ENCODE measurements at places on chromosomes 11 and 22.

- no peak for DNase-seq
Measured at GRCh38 chr22:49699476-49699875, 128.2 kb downstream of the BRD1 start.

- DNase-seq: no peak
Measured at GRCh38 chr22:46078241-46079092, 71.9 kb upstream of the PPARA start.

GRCh38 chr11:43503417-43503816 is 144.7 kb downstream of the TTC17 start:
- DNase-seq: no peak

- no peak for DNase-seq
Measured at GRCh38 chr11:44136176-44136945, 40.9 kb downstream of the EXT2 start.

GRCh38 chr22:43400449-43400848 is 11.4 kb upstream of the MPPED1 start:
- DNase-seq: no peak

DNA sequence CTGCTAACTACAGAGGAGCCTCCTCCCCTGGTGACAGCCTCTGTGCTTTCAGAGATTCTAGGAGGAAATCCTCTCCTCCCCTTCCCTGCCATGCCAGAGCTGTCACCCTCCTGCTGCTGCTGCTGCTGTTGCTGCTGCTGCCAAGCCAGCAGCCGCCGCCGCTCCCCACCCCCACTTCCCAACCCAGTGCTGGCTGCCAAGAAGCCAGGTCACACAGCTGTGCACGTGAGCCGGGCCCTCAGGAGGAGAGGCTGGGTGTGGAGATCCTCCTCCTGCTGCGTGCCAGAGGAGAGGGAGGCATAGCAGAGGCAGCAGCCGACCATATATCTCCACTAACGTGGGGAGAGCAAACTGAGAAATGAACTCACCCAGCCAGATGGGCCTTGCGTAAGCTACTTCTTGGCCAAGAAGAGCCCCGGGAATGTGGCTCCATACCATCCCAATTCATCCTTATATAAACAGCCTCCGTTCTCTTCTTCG is 12.4 kb downstream of the CRY2 start:
- no peak for DNase-seq

GRCh38 chr22:24502541-24502940 is 7.4 kb downstream of the UPB1 start:
- DNase-seq: no peak

DNA sequence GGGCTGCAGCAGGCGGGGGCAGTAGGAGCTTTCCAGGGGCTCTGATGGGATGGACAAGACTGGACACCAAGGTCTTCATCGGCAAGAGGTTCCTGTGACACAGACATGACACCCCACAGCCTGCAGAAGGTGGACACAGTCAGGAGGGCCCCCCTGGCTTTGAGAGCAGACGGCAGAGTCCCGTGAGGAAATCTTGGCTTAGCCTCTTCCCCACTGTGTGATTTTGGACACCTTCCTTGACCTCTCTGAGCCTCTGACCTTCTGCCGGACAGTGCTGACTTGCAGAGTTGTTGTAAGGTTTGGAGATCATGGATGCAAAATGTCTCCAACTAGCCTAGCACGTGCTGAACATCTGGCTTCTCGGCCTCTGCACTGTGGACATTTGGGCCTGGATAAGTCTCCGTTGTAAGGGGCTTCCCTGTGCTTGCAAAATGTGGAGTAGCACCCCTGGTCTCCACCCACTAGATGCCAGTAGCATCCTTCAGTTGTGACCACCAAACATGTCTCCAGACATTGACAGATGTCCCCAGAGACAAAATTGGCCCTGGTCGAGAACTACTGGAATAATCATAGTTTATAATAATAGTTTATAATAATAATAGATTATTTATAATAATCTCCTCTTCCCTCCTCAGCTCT is 54.6 kb downstream of the MCM5 start:
- no peak for DNase-seq

DNA sequence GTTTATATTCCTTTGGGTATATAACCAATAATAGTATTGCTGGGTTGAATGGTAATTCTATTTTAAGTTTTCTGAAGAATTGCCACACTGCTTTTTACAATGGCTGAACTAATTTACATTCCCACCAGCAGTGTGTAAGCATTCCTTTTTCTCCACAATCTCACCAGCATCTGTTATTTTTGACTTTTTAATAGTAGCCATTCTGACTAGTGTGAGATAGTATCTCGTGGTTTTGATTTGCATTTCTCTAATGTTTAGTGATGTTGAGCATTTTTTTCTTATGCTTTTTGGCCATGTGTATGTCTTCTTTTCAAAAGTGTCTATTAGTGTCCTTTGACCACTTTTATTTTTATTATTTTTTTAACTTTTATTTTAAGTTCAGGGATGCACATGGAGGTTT is 275.3 kb downstream of the METTL15 start:
- DNase-seq: no peak

DNA sequence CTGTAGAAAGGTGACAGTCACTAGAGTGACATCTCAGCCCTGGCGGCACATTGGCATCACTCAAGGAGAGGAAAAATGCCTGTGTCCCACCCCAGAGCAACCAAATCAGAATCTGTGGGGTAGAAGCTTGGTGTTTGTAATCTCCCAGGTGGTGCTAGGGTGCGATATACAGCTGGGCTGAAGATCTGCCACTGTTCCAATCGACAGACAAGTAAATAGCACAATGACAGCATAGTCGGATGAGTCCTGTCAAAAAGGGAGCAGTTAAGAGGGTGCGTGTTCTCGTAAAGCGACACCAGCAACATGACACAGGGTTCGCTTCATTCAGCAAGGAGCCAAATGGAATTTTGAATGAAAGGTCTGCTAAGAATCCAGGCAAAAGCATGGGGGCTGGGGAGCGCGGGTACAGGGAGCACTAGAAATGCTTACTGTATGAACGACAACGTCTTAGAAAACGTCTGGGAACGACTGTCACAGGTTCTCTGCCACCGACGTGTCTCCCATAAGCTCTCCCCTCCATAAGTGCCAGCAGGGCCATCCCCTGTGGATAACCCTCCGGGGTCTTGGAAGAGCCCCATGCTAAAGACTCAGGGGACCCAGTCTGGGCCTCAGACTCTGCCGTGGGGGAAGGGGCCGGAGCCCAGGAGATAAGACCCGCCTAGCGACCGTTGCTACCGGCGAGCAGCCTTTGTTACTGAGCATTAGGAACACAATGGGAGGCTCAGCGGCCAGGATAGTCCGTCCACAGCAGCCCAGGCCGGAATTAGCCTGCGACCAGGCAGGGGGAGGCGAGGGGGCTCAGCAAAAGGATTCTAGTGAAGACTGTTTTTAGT is 20.8 kb downstream of the ADA2 start:
- DNase-seq: no peak

- no peak for DNase-seq
Measured at GRCh38 chr11:128618603-128619002, 31.2 kb upstream of the ETS1 start.

- no peak for DNase-seq
Measured at GRCh38 chr11:86341382-86341781, 33.3 kb upstream of the CCDC81 start.

GRCh38 chr11:62600367-62601121 is 1.1 kb downstream of the MTA2 start:
- no peak for DNase-seq

DNA sequence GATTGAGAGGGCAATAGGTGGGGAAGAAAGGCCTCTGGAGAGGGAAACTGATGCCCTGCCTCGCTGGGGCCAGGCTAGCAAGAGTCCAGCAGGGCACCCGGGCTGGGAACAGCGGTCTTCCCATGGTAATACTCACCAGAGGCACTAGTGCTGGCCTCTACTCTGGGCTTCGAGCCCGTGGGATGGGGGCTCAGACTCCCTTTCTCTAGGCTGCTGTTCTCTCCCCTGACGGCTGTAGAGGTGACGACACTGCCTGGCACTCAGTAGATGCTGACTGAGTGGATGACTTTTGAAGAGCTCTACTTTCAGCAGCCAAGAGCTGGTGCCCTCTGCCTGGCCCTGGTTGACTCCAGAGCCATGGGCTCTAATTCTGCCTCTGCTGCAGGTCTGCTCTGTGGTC is 818 bp upstream of the C1QTNF4 start:
- DNase-seq: no peak

GRCh38 chr22:44566911-44567310 is 68.9 kb upstream of the RTL6 start:
- no peak for DNase-seq

Measured in activated T-cell treated with anti-CD3 and anti-CD28 coated beads for 1 hour (primary cell).